ENCODE measurements at places on chromosomes 7 and 10.

DNA sequence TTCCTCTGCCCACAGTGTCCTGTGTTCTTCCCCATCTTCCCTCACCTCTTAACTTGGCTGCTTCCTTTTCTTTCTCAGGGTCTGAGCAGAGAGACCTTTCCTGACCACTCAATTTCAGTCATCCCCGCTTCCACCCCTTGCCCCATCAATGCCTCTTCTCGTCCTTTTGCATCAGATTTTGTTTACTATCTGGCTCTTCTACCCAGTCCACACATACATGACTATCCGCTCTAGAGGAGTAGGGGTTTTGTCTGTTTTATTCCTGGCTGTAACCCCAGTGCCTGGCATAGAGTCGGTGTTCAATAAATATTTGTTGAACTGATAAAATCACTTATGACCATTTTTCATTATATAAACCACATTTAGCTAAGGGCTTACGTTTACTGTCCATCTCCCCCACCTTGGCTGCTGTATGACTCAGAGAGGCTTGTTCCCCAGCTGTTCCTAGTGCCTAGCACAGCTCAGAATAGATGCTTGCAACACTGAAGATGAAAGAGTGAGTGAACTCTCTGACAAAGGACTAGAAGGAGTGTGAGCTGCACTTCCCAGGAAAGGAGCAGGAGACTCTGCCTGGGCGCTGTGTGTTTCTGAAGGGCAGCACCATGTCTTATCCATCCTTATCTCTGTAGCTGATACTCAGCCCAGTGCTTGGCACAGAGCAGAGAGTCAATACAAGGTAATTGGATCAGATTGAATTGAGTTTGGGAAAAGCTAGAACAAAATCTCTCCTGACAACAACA lies 21.9 kb downstream of the ARID5B start:
- DNase-seq = no peak

GRCh38 chr7:76133839-76134238 lies 67.9 kb upstream of the SRRM3 start:
- DNase-seq = no peak

DNA sequence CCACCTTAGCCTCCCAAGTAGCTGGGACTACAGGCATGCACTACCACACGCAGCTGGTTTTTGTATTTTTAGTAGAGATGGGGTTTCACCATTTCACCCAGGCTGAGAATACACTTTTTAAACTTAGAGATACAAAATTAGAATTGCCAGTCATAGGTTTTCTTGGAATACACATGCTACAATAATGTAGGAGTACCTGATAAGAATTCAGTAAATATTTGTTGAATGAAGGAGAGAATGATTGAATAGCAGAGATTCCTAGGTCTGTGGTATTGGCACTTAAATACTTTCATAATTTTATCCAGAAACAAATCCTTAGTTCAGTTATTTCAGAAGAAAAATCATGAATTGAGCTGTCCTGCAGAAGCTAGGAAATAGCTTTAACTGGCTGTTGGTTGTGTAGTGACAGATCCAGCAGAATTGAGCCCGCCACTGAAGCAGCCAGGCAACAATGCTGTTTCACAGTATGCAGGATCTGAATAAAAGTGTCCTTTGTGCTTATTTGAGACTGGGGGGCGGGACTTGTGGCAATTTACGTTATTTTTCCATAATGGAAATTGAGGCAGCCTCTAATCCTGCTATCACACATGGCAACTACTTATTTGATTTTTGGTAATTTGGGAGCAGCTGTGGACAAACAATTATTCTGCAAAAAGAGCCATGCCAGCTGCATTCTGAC lies 31.5 kb downstream of the NRF1 start:
- no peak for DNase-seq

GRCh38 chr7:4066206-4066605 lies 615.9 kb upstream of the FOXK1 start:
- no peak for DNase-seq

DNA sequence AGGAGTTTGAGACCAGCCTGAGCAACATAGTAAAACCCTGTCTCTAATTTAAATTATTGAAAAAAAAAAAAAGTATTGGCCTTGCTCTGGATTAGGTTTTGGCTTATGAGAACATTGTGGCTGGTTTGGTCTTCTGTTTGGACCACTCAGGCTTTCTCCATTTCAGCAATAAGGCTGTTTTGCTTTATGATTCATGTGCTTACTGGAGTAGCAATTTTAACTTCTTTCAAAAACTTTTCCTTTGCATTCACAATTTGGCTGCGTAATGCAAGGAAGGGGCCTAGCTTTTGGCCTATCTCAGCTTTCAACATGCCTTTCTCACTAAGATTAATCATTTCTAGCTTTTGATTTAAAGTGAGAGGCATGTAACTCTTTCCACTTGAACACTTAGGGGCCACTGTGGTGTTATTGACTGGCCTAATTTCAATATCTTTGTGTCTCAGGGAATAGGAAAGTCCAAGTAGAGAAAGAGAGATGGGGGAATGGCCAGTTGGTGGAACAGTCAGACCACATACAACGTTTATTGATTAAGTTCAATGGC lies 38.0 kb upstream of the SRPK2 start:
- DNase-seq = no peak

- no peak for DNase-seq
Measured at GRCh38 chr10:102261842-102262241, 16.5 kb downstream of the GBF1 start.

DNA sequence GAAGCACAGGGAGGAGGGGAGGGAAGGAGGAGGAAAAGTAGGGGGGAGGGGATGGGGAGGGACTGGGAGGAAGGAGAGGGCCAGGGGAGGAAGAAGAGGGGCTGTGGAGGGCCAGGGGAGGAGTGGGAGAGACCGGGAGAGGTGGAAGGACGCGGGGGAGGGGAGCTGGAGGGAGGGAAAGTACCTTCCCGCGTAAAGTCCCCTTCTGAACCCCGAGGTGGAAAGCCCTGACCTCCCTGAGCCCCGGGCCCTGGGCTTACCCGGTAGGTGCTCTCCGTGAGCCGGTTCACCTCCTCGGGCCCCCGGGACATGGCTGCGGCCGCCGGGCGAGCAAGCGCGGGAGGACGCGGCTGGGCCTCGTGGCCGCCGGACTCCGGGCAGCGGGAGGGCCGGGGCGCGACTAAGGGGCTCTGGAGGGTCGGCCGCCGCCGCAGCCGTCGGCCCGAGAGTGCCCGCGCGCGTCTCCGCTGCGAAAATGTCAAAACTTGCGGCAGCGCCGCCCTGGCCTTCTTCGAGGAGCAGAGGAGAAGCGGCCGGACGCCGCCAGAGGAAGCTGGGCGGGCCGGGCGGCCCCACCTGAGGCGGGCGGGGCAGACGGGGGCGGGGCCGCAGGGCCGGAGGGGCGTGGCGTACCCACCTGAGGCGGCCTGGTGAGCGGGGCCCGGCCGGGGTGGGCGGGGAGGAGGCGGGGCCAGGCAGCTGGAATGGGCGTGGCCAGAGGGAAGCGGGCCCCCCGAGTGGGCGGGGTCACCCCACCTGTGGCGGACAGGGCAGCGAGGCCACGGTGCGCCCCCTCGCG lies at the start of gene BAIAP2L1:
Gene BAIAP2L1 (minus strand): TSS at position 549 of the 799 bp plus-strand sequence. CDS start 238 bp downstream, at position 311.
- no peak for DNase-seq

- no peak for DNase-seq
Measured at GRCh38 chr7:1913466-1914282, 243.6 kb downstream of the ELFN1 start.

DNA sequence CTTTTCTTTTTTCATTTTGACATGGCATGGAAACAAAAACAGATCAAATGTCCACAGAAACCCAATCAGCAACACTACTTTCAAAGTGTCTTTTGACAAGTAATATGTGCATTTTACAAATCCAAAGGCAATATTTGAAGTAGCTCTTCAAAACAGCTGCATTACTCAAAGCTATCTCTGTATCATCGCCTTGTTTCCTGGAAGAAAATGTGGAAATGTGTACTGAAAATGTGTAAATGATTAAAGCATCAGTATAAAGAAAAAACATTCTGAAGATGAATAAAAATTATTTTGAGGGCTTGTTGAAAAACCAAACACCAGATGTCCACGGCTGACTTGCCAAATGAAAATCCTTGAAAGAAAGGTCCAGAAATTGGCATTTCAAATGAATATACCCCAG lies 16.5 kb upstream of the ITGB8 start:
- DNase-seq = no peak

- no peak for DNase-seq
Measured at GRCh38 chr10:92047215-92047614, 123.6 kb downstream of the BTAF1 start.

DNA sequence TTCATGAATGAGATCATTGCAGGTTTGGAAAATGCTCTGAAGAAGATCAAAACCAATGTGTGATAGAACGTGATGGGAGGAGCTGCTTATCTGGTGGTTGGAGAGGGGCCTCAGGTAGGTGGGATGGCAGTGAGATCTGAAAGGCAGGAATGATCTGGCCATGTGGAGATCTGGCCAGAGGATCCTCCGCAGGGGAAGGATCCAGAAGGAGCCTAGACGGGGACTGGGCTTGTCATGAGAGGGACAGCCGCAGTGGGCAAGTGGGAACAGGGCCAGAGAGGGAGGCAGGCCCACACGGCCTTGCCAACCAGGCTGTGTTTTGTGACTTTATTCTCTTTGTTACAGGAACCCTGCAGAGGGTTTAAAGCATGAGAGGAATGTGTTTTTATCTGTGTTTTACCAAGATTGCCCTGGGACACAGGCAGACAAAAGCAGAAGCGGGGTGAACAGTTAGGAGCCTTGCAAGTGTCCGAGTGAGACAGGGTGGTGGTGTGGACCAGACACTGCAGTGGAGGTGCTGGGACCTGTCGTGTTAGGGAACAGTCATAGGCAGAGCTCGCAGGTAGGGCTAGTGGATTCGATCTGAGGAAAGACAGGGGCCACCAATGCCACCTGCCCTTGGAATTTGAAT lies 66.6 kb downstream of the TLL2 start:
- no peak for DNase-seq
